ENCODE measurements at places on chromosomes 2 and 18.

- DNase-seq = no peak
Observed at GRCh38 chr2:173307293-173307692, 47.4 kb upstream of the CDCA7 start.

GRCh38 chr2:235963853-235964577 lies 204.2 kb downstream of the GBX2 start:
- DNase-seq = no peak

- DNase-seq = no peak
Observed at GRCh38 chr2:23658466-23658942, 268.4 kb downstream of the ATAD2B start.

GRCh38 chr18:36509646-36510197 lies 212.2 kb downstream of the FHOD3 start:
- DNase-seq = no peak

DNA sequence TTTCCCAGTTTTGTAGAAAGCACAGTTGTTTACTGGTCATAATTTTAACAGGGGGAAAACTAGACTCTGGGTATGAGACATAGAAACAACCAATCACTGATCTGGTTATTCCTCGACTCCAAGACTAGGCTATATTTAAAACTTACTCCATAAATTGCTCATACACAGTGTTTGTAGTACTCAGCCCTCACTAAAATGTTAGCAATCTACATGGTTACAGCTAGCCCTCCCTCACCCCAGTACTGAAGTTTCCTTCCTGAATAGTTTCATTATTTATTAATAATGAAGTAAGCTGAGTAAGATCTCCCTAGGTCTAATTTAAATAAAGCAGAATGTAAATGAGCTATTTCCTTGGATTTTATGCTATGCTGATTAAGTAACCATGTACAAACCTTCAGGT lies 275.1 kb downstream of the CDH20 start:
- DNase-seq = no peak

GRCh38 chr2:152720794-152721193 lies 2.4 kb downstream of the ARL6IP6 start:
- no peak for DNase-seq

GRCh38 chr18:51666763-51667191 lies 469.3 kb upstream of the MEX3C start:
- DNase-seq = peak; percentile 77

GRCh38 chr2:233976087-233976486 lies 58.9 kb downstream of the TRPM8 start:
- no peak for DNase-seq

DNA sequence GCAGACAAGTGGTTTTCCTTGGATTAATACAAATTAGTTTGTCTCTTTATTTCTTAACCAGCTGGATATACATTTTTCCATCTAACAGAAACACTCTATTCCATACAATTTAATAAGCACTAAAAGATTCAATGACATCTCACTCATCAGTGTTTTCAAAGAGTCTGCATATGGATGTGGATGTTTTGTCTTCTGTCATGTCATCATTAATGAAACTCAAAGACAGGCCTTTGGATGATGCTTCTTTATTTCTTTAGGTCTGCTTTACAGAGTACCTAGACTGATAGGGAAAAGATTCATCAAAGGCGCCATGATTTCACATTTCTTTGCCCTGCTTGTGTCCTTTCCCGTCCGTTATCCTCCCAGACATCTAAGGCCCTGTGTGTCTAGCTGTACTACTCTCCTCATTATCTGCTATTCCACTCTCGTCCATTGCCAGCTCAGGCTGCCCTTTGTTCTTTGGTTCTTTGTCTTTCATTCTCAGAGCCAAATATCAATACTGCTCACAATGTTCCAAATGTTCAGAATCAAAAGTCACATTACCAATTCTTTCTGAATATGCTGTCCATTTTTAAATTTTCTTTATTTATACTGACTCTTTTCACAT lies 232.3 kb upstream of the CHAC2 start:
- DNase-seq = no peak

DNA sequence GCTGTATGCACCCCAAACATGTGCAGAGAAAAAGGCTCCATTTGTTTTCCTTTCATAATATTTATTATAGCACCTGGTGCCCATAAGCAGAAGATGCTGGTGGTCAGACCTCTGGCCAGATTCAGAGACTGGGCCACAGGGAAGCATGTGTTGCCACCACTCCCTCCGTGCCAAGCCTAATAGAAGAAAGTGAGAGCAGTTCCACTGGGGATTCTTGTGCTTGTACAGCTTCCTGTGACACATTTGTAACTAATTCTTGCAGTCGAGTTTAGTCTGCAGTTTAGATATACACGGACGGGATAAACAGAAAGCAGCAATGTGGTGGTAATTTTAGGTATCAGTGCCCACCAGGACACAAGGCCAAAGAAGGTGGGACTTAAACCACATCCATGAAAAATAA lies 135.4 kb upstream of the PIEZO2 start:
- DNase-seq = no peak

DNA sequence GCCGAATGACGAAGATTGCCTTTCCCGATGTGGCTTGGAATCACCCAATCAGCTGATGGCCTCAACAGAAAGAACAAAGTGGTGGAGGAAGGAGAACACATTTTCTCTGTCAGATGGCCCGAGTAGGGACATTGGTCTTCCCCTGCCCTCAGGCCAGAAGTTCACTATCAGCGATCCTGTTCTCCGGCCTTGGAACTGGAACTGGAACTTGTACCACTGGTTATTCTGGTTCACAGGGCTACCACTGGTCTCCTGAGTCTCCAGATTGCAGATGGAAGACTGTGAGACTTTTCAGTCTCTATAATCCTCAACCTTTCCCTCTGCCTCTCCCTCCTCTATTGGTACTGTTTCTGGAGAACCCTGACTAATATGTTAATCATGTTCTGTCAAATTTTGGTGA lies 180.4 kb downstream of the ANKRD30B start:
- no peak for DNase-seq

GRCh38 chr2:39875182-39875913 lies 96.3 kb upstream of the THUMPD2 start:
- no peak for DNase-seq

DNA sequence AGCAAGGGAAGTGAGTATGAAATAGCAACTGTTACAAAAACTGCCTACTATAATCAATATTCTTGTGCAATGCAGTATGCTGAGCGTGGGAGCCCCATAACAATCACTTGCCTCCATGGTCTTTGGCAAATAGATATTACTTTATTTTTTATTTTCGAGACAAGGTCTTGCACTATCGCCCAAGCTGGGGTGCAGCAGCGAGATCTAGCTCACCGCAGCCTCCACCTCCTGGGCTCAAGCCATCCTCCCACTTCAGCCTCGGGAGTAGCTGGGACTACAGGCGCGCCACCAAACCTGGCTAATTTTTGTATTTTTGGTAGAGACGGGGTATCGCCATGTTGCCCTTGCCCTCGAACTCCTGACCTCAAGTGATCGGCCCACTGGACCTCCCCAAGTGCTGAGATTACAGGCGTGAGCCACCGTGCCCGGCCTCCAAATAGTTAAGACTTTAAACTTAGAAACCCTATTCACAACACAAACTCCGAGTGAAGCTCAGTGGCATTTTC lies 1.2 kb upstream of the CCNT2 start:
- DNase-seq = no peak

GRCh38 chr2:159600752-159601151 lies 15.6 kb downstream of the BAZ2B start:
- no peak for DNase-seq

GRCh38 chr18:21733011-21733410 lies 7.6 kb upstream of the MIB1 start:
- no peak for DNase-seq

Data from NCI-H345 (cell line).